ENCODE measurements at places on chromosomes 16 and 17.

GRCh38 chr17:67574658-67575293 lies 143.0 kb upstream of the NOL11 start:
- DNase-seq = no peak

GRCh38 chr16:8861563-8862308 lies 7.1 kb downstream of the CARHSP1 start:
- no peak for DNase-seq

DNA sequence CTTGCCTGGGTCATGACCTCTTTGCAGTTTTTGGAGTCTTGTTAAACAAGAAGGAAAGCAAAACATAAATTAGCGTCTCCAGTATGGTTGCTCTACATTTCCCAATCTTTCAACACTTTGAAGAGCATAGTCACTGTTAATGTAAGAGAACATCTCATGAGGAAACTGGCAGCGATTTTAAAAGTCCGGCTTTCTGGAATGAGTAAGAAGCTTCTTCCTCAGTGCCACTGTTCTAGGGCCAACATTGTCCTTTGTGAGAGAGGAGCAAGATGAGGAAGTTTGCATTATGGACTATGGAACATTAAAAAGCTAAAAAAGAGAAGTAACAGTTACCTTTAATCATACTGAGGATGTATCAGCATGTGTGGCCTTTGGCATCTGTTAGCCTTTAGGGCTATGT lies 73.1 kb downstream of the WNT3 start:
- no peak for DNase-seq

- no peak for DNase-seq
Measured at GRCh38 chr17:65730711-65731169, 169.3 kb upstream of the AXIN2 start.

DNA sequence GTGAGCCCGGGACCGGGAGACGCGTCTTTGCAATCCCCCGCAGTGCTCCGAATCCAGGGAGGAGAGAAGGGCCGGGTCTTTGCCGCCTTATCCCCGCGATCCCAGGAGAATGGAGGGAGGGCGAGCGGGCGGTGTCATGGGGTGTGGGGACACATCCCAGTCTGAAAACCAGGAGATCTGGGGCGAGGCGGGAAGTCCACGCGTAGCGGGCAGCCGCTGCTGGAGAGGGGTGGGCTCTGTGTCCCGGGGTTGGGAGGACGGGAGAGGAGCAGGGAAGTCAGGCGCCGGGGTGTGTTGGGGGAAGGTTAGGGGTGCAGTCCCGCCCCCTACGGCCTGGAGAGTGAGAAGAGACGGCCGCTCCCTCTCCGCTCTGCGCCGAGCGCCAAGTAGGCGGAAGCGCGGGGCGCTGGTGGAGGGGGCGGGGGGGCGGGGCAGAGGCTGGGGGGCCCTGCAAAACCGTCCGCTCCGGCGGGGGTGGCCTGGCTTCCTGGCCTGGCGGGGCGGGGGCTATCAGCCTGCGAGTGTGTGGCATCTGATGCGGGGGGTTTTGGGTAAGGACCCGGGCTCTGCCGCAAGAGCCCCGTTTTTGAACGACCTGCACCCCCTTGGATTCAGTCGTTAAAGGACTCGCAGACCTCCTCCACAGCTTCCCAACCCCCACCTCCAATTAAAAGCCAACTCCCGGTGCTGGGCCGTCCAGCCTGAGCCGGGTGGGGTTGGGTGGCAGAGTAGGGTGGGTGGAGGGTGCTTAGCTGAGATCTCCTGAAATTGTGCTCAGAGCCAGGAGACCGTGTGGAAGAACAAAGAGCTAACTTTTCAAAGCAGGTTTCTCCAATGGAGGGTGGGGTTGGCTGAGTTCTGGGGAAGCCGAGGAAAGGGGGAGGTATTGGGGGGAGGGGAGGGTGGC lies 654 bp downstream of the LASP1 start:
- peak; percentile 72 for DNase-seq

GRCh38 chr16:85986931-85987749 lies 88.2 kb downstream of the IRF8 start:
- peak; percentile 52 for DNase-seq

DNA sequence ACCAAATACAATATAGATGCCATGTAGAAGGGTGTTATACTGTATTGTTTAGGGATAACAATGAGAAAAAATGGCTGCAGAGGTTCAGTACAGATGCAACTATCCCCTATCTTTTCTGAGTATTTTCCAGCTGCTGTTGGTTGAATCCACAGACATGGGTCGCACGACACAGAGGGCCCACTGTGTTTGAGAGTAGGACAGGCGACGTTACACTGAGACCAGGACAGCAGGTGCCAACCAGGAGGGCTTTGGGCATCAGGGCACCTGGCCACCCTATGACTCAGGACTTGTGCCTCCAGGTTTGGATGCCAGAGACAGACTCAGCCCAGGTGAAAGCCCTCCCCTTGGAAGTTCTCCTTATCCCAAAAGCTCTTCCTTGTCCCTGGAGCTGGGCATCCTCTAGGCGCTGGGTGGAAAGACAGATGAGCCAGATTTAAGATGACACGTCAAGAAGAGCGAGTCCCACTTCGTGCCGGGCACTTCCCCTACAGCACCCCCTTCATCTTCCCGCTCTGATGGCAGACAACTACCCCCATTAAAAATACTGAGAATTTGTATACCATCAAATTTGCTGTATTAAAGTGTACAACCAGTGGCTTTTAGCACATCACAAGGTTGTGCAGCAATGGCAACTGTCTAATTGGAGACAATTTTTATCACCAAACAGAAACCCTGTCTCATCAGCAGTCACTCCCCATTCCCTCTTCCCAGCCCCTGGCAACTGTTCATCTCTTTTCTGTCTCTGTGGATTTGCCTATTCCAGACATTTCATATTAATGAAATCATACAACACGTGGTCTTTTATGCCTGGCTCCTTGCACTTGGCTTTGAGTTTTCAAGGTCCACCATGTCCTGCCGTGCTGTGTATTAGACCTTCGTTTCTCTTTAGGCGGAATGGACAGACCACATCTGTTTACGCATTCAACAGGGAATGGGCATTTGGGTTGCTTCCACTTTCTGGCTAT lies 30.6 kb downstream of the TNFRSF13B start:
- no peak for DNase-seq

DNA sequence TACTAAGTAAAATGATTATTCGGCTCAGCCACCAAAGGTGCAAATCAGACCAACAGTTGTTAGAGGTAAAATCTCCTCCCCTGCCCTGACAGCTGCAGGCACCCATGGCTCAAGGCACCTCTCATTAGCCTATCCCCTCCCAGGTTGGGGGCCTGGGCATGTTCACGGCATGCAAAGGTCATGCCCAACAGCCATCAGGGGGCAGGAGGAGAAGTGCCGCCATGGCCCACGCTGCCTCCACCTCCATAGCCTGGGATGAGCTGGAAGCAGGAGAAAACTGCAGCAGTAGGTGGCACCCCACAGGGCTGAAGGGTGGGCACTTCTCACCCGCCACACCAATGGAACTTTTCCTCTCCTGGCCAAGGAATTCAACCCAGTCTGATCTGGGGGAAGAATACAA lies 146.4 kb upstream of the COX10 start:
- DNase-seq = no peak

- DNase-seq = no peak
Measured at GRCh38 chr17:3755335-3756030, 31.8 kb downstream of the HASPIN start.

DNA sequence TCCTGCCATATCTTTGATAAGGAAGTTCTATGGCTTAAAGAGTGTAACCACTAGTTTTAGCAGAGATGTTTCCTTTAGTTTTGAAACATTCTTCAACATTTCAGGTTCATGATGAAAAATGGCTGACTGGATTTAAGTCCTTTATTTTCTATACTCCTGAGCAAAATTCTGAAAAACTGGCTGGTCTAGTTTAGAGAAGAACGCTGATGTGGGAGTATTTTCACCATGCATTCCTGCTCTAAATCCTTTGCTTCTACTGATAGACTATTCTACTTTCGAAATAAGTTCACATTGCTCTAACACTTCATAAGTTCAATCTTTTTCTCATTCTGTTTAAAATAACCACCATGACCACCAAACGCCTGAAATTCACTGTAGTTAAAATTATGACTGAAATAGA lies 281.9 kb downstream of the FTO start:
- no peak for DNase-seq

GRCh38 chr16:65121870-65122723 lies at the start of gene CDH11:
TSS of gene CDH11 (minus strand) at chr16:65122063. CDS start at chr16:65004869, 117,194 bp downstream.
- no peak for DNase-seq

- DNase-seq = peak; percentile 98
Measured at GRCh38 chr17:57849874-57850754, at the start of gene MRPS23. TSS of gene MRPS23 (minus strand) at chr17:57850044. CDS start at chr17:57850010, 34 bp downstream.

DNA sequence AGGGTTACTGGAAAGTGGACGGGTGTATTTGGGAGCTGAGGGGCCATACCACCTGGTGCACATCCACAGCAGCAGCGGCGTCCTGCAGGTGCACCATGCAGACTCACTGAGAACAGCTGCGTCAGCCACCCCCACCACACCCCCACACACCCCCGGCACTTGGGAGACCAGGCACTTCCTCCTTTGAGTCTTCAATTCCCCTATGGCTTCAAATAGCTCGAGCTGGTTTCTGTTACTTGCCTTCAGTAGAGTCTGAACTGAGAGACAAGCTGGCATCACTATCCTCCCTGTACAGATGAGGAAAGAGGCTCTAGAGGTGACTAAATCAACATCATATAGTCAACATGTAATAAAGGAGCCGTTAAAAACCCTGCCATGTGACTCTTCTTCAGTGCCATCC lies 15.4 kb downstream of the CUEDC1 start:
- DNase-seq = no peak

GRCh38 chr16:57352636-57353047 lies 5.9 kb upstream of the CCL22 start:
- DNase-seq = no peak

DNA sequence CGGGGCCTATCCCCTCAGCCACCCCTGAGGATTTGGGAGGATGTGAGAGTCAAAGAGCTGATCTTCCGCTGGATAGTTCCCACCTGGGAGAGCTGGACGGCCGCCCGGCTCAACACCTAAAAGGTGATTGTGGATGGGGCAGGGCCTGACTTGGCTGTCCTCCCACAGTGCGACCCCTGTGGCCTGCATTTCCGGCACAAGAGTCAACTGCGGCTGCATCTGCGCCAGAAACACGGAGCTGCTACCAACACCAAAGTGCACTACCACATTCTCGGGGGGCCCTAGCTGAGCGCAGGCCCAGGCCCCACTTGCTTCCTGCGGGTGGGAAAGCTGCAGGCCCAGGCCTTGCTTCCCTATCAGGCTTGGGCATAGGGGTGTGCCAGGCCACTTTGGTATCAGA lies 4.5 kb downstream of the BCL6B start:
- DNase-seq = no peak

DNA sequence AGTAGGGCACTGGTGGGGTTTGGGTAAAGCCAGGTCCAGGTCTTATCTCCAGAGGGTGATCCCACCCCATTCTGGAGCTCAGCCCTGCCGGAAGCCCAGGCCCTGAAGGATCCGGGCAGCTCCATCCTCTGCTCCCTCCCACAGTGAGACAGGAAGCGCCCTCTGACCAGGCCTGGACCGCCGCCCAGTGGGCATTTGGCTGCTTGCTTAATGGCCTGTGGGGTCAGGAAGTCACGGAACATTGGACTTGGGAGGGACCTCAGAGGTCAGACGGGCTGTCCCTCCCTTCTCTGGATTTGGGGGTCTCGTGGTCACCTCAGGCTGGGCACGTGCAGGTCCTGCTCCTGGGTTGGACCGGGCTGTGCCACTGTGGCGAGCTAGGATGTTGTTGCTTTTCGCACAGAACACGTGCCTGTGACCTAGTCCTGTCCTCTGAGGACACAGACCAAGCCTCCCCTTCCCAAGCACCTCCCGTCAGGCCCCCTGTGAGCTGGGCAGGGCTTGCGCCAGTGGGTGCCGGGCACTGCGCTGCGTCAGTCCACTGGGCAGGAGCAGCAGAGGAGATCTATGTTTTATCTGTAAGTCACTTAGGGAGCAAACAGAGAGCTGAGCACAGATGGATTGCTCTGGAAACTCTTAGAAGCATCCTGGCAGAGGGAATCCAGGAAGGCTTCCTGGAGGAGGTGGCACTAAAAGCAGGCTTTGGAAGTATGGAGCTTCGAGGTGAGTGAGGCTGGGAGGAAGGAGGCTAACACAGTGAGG lies 49.4 kb upstream of the GSE1 start:
- DNase-seq = no peak

DNA sequence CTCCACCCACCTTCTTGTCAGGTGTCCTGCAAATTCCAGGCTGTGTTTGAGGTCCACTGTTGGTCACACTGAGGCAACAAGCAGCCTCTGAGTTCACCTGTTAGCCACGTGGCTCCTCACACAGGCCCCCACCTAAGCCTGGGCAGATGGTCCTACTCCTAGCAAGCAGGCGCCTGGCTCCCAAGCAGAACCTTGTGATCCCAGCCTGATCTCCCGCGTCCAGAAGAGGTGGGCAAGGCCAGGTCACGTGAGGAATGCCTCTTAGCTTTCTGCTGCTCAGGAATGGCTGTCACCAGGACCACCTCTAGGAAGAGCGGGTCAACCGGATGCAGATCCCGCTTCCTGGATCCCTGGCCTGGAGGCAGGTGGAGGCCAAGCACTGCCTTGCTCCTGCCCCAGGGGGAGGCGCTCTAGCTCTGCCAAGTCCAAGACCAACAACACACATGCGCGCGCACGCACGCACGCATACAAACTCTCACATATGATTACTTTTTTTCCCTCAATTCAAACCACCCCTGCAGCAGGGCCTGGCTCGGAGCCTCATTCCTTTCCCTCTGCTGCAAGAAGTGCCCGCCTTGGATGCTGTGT lies 9.5 kb downstream of the CYB561 start:
- no peak for DNase-seq

- DNase-seq = no peak
Measured at GRCh38 chr17:64707050-64707591, 45.0 kb upstream of the SMURF2 start.

DNA sequence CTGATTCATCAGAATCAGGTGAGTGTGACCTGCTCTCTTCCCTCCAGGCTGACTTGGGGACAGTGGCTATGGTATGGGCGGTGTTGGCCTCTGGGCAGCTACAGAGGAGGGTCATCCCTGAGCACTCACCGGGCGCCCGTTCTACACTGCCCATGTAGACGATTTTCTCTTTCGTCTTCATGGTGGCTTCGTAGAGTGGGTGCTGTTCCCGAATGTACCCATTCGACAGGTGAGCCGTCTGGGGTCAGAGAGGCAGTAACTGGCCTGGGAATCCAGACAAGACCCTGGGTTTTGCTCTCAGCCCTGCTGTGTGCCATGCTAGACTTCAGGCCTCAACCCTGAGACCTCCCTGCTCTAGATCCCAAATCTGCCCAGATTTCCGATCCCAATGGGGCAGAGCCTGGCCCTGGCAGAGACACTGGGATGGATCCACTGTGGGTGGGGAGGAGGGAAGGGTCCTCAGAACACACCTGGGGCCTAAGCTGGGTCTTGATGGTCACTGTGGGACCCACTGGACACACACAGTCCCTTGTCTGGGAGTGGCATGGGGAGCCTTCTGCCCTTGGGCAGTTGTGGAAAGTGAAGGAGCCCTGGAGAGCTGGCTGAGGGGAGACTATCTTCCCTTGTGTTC lies 13.2 kb downstream of the USP6 start:
- no peak for DNase-seq

- DNase-seq = no peak
Measured at GRCh38 chr16:23223368-23223767, 40.8 kb downstream of the SCNN1G start.

- DNase-seq = peak; percentile 79
Measured at GRCh38 chr17:4949321-4950074, 1.2 kb upstream of the PFN1 start.

- DNase-seq = peak; percentile 33
Measured at GRCh38 chr17:67469208-67469980, 92.3 kb downstream of the PITPNC1 start.
